Fibroblast of skin of scalp (primary cell): ENCODE measurements at places on chromosomes 16 and 17.

- DNase-seq = no peak
These were observed 199.5 kb downstream of the PRKCB start for GRCh38 chr16:24035127-24035842.

DNA sequence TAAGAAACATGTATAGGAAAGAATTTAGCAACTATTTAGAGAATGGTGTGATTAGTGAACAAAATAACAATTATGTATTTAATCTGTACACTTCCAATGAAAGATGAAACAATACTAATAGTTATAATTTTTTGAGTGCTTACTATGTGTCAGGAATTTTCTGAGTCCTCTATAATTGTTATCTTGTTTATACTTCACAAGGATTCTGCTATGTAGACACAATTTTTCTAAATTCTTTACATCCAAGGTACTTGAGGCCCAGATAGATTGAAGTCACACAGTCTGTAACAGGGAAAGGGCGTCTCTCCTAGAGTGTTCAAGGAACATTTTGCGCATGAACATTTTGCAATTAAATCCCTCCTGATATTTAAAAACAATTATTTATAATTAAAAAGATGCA, 1.1 kb upstream of the KRTAP4-12 start:
- no peak for DNase-seq

GRCh38 chr17:51507444-51507843, 247.1 kb downstream of the UTP18 start:
- DNase-seq = no peak

GRCh38 chr16:1534021-1535020, 855 bp downstream of the TMEM204 start:
- DNase-seq = peak; percentile 32

DNA sequence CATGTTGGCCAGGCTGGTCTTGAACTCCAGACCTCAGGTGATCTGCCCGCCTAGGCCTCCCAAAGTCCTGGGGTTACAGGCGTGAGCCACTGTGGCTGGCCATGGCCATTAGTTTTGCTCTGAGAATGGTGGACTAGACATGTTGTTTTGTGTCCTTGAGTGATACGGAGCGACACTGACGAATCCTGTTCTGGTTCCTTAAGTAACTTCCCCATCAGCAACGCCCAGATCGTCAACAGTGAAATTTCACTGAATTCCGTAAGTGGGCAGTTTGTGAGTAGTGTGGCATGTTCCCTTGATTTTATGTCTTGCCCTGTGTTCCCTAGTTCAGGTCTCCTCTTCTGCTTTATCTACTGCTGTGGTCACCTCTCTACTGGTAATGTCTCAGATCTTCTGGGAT, 67.4 kb downstream of the SNX29 start:
- DNase-seq = no peak

DNA sequence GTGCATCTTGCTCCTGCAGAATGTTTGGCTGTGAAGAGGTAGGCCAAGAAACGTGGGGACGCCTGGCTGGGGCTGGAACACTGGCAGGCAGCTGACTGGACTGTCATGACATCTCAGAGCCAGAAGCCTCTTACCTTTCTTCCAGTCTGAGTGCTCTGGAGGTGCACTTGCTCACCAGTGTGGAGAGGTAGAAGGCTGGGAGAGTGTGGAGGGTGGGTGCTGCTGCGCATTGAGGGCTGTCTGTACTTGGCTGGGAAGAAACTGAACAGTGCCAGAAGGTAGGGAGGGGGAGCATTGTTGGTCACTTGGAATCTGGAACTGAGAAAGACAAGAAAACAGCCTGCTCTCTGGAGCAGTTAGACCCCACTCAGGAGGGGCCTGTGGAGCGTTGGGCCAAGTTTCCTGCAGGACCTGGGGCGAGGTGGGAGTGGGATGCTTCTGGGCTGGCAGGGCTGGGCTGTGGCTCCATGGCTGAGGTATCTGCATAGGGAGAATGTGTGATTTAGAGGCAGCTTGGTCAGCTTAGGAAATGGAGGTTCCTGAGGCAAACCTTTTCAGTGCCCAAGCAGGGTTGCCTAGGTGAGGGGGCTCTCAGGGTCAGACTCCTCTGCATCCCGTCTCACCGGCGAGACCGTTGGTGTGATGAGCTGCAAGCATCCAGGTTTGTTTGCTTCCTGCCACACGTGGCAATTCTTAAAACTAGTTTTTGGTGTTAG, 55.1 kb downstream of the KSR1 start:
- DNase-seq = no peak

GRCh38 chr16:84482001-84482891, 22.2 kb downstream of the MEAK7 start:
- no peak for DNase-seq

GRCh38 chr16:14509675-14510132, 120.4 kb downstream of the PARN start:
- no peak for DNase-seq

- DNase-seq = peak; percentile 68
These were observed 300.6 kb downstream of the SOX9 start for GRCh38 chr17:72421128-72422092.
